Adipocyte (in vitro differentiated cells): ENCODE measurements at places on chromosomes 13 and 19.

DNA sequence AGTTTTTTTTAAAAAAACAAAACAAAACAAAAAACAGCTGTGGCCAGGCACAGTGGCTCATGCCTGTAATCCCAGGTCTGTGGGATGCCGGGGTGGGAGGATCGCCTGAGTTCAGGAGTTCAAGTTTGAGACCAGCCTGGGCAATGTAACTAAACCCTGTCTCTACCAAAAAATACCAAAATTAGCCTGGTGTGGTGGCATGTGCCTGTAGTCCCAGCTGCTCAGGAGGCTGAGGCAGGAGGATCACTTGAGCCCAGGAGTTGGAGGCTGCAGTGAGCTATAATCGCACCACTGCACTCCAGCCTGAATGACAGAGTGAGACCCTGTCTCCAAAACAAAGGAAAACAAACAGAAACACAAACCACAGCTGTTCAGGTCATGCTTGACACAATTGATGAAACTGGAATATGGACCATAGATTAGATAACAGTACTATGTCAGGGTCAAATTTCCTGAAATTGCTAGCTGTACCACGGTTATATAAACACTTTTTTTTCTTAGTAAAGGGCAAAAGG, 6.9 kb upstream of the ANGPTL4 start:
- DNase-seq: no peak

GRCh38 chr13:105165449-105166125, 1369.9 kb downstream of the EFNB2 start:
- DNase-seq: no peak

DNA sequence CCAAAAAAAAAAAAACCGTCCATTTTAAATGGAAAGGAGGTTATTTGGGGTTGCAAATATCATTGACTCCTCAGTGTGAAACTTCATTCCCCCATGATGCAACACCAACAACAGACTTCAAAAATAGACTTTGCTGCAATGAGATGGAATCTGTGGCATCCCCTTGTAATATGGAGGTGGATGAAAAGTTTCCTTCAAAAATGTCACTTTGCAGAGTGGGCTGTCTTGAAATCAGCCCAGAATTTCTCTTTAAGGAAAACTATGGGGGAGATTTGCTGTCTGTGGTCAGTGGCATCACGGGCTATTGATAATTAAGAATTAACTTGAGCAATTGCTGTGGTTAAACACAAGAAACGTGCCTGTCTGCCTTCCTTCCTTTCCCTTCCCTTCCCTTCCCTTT, 1.5 kb downstream of the GPR18 start:
- DNase-seq: peak; percentile 86

GRCh38 chr13:89883893-89884448, 1463.5 kb upstream of the MIR17HG start:
- DNase-seq: no peak

GRCh38 chr19:41753159-41753558, 2.2 kb upstream of the CEACAM6 start:
- peak; percentile 7 for DNase-seq

GRCh38 chr13:111877906-111878305, 189.0 kb upstream of the SOX1 start:
- no peak for DNase-seq

DNA sequence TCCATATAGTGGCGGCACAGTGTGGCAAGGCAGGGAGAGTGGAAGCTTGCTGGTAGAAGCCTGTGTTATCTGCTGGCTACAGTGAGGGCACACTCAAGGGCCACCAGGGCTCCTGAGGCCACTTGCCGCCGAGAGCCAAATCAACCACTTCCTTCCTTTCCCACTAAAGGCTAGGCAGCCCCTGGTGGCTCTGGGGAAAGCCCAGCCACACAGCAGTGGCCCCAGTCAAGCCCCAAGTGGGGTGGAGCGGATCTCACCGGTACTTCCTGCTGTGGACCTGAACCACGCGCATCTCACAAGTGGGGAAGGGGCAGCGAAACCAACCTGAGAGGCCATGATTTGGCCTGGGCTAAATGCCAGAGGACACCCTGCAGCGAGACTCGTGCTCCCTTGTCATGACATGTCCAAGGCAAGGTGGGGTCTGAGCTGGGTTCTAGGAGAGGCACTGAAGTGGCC, 21.9 kb upstream of the SLC35E1 start:
- DNase-seq: no peak

DNA sequence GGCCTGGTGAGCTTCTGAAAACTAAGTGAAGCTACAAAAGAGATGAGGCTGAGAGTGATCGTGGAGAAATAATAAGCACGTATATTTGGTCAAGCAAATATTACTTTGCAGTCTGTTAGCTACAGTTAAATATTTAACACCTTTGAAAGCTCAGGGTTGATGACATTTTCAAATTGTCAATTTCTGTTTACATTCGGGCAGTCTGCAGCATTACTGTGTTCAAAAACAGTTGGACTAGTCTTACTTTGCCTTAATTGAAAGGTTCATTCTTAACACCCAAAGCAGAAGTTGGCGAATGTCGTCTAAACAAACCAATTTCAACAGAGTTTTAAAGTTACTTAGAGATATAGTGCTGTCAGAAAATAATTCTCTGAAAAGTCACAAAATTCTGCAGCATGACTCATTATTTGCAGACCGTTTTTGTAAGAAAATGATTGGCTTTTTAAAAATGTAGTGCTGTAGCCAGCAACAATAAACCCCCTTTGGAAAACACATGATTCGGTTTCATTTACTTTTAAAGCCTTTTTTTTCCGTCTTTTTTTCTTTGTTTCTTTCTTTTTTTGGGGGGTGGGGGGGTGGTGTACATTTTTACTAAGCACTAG, 549.0 kb downstream of the GPC6 start:
- DNase-seq: peak; percentile 76

DNA sequence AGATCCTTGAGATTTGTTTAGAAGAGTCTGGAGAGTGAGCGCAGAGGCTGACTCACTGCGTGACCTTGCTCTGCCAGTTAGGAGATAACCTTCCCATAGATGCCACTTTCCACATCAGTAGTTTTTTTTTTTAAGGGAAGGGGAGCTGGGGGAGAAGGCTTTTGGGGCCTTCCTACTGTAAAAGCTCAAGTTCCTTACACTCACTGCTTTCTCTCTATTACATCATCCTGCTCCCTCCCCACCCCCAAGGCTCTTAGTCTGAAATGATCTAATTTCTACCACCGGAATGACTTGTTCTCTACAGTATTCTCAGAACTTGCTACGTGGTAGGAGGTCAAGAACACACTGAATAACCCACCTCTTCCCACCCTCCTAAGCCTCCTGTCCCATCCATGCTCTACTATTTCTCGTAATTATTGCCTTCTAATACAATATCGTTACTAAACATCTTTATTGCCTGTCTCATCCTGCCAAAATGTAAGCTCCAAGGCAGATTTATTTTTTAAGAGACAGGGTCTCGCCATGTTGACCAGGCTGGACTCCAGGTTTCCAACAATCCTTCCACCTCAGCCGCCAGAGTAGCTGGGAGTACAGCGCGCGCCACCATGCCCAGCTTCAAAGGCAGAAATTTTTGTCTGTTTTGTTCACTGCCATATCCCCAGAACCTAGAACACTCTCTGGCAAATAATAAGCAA, 1.2 kb downstream of the LONP1 start:
- peak; percentile 90 for DNase-seq

DNA sequence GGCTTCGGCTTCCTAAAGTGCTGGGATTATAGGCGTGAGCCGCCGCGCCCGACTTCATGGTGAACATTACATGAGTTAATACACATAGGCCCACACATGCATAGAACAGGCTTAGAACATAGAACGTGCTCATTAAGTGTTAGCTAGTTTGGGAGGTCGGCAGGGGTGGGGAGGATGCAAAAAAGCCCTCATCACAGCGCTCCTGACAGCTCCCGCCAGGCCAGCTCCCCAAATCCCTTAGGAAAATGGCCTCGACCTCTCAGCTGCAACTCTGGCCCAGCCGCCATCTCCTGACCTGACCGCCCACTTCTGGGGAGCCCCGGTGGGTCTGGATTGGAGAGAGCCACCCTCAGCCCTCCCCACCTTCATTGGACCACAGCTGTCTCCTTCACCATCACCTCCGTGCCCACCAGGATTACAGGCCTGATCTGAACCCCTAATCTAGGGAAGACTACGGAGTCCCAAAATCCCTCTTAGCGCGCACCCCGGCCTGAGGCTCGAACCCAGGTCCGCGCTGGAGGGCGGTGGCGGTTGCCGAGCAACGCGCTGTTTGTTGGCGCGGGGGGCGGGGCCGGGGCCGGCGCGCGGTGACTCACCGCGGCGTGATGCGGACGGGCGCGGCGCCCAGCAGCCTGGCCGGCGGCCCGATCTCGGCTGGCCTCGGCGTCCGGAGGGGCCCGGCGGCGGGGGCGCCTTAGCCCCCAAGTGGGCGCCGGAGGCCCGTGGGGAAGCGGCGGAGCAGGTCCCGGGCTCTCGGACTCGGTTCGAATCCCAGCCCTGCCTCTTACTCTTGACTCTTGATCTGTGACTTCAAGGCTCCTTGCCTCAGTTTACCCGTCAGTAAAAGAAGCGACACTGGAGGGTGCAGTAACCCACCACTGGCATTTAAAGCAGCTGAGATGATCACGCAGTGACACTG, 26.7 kb upstream of the NANOS3 start:
- peak; percentile 92 for DNase-seq

DNA sequence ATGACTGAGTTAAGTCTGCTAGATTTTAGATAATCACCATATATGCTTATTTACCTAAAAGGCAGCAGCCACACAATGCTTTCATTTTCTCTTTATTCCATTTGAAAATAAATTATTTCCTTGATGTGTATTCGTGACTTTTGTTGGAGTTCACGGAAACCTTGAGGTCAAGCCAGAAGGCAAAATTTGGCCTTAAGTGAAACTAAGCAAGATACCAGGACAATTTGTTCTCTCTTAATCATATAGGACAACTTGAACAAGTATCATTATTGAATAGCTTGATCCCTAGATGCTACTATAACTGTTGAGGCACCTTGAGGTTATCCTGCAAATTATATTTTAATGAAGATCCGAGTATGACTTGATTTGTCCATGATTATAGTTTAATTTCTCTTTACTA, 429.2 kb upstream of the DACH1 start:
- DNase-seq: no peak

DNA sequence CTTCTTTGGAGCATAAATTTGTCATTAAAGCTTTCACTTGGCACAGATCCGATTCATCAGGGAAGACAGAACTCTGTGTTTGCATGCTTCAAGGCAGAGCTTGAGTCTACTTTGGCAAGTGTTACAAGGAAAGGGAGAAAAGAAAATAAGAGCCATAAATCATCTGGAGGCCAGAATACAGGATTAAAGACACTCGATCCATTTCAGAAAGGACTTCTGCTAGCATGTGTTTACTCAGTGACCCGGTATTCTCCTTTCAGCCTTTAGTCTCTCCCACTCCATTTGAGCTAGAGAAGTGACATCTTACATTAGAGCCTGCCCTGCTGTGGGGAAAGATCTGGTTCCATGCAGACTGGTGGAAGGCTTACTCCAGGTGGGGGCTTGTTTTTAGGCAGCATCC, 306.4 kb downstream of the KLF5 start:
- no peak for DNase-seq

- no peak for DNase-seq
These were observed 63.8 kb downstream of the SCEL start for GRCh38 chr13:77599351-77599750.

GRCh38 chr13:26495750-26496149, 61.7 kb upstream of the WASF3 start:
- no peak for DNase-seq

- no peak for DNase-seq
These were observed at the start of gene CD37 for GRCh38 chr19:49335071-49335783. Gene CD37, plus strand, starts transcription at chr19:49335406. Its CDS starts 135 bp downstream, at chr19:49335541.

GRCh38 chr13:99980824-99981734, 505 bp upstream of the ZIC2 start:
- DNase-seq: peak; percentile 45

DNA sequence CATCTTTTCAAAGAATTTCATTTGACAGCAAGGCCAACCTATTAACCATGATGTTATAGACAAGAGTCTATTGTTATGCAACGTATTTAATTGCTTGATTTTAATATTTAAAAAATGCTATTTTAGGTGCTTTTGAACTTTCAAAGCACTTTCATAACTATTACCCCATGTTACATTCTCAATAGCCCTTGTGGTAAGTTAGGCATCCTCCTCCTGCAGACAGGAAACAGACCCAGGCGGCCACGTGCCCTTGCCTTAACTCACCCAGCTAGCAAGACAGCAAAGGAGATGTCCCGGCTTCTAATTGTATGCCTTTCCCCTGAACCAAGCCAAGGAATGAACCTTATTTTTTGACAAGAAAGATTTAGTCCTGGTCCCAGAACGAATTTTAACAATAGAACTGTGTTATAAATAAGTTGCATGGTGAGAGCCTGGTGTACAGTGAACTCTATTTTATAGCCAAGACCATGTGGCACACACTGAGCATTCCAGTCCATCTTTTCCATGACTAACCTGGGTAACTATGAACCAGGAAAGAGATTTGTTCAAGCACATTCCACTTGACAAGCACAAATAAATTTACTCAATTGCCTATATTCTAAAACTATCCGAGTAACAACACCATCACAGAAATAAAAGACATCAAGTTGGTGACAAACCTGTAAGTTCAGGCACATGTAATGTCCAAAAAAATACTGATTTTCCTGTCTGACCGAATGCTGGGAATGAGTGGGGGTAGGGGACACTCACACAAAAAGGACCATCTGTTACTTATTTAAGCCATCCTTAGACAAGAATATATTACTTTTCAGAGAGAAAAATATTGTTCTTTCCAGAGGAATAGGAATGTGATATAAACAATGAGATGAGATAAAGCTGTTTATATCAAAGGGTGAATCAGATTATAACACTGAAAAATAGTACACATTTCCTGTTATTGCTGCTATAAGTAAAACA, 163.0 kb downstream of the EFNB2 start:
- DNase-seq: peak; percentile 60

GRCh38 chr13:39556866-39557265, 46.1 kb downstream of the LHFPL6 start:
- no peak for DNase-seq

- DNase-seq: no peak
These were observed 131.0 kb upstream of the ZNF91 start for GRCh38 chr19:23526302-23526701.

DNA sequence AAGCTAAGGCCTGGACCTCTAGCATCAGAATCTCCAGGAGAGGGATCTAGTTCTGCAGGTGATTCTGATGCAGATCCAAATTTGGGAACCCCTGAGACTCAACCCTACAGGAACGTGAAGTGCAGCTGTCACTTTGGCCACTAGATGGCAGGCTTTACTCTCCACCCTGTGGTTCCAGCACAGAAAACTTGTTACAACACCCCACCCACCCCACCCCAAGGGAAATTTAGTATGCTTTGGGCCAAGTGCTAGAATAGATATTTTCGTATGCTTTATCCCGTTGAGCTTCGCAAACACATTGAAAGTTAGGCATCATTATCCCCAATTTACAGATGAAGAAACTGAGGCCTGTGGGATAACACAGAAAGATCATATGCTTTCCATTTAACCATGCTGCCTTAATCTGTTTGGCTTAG, 232.0 kb downstream of the B3GLCT start:
- peak; percentile 77 for DNase-seq

GRCh38 chr13:110327051-110327721, 20.1 kb downstream of the COL4A2 start:
- DNase-seq: peak; percentile 67
